Osteoblast (primary cell): ENCODE measurements at places on chromosomes 7 and 10.

DNA sequence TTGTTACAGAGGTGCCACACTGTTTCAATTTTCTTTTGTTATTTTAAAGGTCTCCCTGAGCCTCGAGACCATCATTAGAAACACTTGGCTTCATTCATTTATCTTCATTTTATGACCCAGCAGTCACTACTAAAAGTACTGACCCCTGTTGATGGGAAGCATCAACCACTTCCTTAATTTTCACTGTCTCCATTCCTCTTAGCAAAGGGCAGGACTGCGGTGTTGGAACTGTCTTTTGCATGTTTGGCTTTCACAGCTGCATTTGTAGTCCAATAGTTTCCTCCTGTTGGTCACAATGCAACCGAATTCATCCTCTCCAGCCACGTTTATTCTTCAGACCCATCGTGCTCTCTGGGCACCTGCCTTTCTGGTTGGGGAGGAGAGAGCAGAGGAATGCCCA lies 46.7 kb upstream of the PDZD8 start:
- DNase-seq, result no peak

DNA sequence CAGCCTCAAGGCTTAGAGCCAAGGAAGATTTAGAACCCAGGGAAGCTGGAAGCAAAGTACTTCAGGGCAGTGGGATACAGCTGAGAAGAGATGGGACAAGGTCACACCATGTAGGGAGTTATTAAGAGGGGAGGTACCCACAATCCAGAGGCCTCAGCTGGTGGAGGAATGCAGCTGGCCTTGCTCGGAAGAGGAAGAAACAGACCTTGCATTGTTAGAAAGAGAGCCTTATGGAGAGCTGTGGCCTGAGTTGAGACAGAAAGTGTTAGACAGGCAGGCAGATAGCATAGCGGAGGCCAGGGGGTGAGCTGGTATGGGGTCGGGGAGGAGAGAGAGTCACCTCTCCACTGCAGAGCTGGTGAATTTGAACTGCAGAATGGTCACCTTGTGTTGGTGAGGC lies 173.1 kb downstream of the JCAD start:
- no peak for DNase-seq

DNA sequence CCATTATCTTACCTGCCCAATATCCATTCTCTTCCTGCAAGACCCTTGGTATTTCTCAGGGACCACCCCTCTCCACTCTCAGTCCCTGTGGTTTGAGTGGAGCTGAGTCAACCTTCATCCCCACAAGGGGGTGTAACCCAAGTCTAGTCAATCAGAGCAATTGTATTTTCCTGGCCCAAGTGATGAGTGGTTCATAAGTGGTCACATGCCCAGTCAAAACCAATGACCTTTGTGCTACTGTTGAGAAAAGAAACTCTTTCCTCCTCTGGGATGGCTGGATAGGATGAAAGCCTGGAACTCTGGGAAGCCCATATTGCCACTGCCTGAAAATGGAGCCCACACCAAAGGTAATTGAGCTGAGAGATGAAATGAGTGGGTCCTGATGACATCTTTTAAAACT lies 93.6 kb downstream of the SNX10 start:
- DNase-seq, result no peak

- DNase-seq, result no peak
These were observed 142.2 kb upstream of the VWC2 start for GRCh38 chr7:49631071-49631815.

DNA sequence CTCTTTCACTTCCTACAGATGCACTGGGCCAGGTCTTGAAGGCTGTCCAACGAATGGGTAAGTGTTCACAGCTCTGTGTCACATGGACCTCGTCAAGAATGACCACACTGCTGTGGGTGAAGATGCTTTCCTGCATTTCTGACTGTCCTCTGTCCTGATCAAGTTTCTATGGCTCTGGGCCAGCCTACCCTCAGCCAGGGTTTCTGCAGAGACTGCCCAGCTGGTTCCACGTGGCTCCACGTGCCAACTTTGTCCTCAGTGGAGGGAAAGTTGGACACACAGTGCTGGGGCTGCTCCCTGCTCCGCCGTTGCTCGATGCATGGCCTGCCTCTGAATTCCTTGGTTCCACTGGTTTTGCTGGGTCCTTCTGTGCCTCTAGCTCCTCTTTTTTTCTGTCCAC lies 152.3 kb downstream of the EGFR start:
- DNase-seq, result no peak

GRCh38 chr7:80823057-80823456 lies 95.8 kb downstream of the SEMA3C start:
- DNase-seq, result no peak

DNA sequence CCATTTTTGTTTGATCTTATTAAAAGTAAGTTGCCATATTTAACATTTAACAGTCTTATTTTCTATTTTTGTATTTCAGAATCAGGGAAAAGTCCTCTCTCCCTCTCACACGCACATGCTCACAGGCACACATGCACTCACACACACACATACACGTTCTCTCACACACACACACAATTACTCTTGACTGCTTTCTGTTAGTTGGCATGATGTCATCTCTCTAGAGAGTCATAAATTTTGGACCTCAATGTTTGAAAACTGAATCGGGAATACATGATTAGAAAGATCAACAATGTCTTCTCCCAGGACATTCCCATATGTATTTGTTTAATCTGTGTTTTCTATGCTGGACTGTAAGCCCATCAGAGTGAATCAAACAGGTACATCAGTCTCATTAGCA lies 165.7 kb upstream of the AHR start:
- DNase-seq, result peak; percentile 29
